CD8-positive, alpha-beta memory T cell (primary cell): ENCODE measurements at places on chromosomes 16 and 17.
A peak's percentile ranks its signal among the peaks of the same experiment; 100 is the strongest.

GRCh38 chr17:77058016-77058415 lies 82.8 kb upstream of the SEC14L1 start:
- no peak for DNase-seq

DNA sequence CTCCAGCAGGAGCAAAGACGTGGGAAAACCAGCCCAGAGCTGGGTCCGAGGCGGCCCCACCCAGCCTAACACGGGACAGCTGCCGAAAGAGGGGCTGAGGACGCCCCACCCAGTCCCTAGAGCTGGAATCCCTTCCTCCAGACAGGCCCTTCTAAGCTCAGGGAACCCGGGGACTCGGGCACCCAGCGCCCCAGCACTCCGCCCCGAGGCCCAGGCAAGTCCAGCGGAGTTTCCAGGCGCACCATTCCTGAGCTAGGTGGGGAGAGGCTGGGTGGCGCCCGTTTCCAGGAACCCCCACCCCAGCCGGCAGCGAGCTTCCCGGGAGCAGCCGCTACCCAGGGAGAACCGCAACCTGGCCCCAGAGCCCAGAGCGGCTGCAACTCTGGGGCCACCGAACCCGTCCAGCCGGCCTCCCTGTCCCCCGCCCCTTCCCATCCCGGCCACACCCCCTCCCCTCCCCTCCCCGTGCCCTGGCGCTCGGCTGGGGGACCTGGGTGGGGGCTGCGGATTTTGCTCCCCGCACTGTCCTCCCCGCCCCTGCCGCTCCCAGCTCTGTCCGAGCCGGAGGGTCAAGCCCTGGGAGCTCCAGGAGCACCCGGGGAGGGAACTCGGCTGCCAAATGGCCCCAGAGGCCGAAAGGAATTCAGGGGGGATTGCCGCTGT lies 536 bp downstream of the TMC6 start:
- DNase-seq = no peak

- DNase-seq = no peak
Measured at GRCh38 chr17:27239046-27239445, 54.9 kb upstream of the WSB1 start.

DNA sequence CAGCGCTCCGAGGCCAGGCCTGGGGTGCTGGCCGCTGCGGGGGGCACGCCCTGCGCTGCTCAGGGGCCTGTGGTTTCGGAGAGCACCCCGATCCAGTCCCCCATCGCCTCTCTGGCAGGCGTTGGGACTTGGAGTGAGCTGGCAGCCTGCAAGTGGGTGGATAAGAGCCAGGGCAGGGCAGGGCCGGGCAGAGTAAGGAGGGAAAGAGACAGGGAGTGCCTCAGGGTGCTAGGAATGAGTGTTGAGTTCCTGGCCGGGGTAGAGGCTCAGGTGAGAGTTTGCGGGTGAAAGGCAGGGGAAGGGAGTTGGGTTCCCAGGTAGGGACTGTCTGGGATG lies 1.3 kb downstream of the CDH13 start:
- DNase-seq = no peak

DNA sequence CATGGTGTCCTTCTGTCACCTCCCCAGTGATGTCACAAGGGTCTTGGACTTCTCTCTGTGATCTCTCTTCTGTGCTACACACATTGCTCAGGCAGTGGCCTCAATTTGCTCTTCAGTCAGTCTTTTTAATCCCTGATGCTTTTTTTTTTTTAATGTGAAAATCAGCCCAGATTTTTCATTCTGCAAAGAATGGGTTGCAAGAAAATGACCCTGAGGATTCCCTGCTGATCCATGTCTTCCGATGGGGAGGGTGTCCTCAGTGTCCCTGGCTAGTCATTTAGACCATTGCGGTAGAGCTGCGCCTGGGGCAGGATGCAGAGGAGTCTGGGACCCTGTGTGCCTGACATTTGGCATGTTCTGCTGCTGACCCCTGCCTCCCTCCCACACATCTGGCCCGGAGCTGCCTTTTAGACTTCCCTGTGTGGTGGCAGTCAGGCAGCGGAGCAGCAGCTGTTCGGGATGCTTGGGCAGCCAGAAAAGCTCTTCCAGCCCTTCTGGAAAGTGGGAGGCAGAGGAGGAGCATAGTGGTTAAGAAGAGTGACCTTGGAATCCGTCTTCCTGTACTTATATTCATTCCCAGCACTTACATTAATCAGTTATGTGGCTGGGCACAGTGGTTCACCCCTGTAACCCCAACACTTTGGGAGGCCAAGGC lies 12.3 kb downstream of the GPT2 start:
- DNase-seq = no peak

- DNase-seq = no peak
Measured at GRCh38 chr17:81470944-81471817, 41.4 kb downstream of the ACTG1 start.

DNA sequence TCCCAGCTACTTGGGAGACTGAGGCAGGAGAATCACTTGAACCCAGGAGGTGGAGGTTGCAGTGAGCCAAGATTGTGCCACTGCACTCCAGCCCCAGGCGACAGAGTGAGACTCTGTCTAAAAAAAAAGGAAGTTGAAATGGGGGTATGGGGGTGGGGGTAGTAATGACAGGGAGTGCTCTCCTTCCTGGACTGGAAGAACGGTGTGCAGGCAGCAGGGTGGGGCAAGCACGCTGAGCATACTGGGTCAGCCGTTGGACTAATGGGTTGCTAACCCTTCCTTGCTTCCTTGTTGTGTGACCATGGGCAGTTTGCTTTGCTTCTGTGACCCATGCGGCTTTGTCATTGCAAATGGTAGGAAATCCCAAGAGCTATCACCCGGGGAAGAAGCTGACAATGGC lies 16.5 kb downstream of the KATNIP start:
- DNase-seq = no peak

DNA sequence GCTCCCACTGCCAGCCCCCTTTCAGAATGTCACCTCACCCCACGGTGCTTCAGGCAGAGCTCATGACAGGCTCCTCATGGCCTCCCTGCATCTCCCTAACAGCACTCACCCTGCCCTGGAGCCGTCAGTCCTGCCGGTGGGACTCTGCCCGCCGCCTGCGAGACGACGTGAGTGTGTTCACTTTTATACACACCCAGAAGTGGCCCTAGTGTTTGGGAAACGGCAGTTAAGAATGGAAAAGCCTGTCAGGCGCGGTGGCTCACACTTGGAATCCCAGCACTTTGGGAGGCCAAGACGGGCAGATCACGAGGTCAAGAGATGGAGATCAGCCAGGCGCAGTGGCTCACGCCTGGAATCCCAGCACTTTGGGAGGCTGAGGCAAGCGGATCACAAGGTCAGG lies 12.3 kb upstream of the CYTH1 start:
- no peak for DNase-seq

DNA sequence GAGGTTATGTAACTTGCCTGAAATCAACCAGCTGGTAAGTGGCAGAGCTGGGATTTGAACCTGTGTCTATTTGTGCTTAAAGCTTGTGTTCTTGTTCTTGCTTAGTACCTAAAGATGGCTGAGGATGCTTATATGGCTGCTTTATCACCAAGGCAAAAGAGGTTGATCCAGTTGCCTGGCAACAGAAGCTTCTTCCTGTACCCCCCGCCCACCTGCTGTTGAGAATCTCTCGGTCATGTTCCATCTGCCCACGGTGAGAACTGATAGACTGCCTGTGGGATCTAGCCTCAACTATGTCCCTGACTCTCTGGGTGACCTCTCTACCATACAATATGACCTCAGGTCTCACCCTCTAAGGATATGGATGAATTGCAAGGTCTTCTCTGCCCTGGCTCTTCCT lies 60.7 kb downstream of the ABCC6 start:
- DNase-seq = no peak

GRCh38 chr17:32569171-32570080 lies 82.6 kb downstream of the CDK5R1 start:
- DNase-seq = no peak

DNA sequence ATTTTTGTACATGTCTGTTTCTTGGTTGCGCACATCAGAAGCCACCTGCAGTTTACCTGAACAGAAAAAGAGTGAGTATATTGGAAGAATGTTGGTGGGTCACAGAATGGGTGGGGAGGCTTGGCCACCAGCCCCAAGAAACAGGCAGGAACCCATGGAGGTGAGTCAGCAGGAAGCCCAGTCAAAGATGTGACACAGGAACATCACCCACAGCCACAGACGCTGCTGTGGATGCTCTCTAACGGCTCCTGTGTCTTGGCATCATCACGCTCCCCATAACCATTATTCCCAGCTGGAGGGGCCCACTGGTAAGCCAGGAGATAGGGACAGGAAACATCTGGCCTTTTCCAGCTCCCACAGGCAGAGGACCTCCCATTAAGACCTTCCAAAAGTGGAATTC lies 94.0 kb upstream of the WSB1 start:
- DNase-seq = no peak

GRCh38 chr17:59267776-59268175 lies 47.5 kb downstream of the GDPD1 start:
- DNase-seq = no peak

DNA sequence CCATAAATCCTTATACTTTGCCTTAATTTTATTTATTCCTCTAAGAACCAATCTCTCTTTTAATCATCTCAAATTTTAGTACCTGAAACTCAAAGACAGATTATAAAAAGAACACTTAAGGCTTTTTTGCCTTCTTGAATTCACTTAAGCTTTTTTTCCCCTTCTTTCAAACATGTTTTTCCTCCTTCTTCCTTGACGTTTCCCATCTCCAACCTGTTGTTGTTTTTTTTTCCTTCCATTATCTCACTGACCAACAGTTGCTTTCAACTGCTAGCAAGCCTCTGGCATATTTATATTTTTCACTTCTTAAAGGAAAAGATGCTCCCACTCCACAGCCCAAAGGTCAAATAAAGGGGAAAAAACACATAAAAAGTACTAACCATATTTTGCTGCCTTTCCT lies 32.2 kb downstream of the SPOP start:
- DNase-seq = no peak

GRCh38 chr17:50798424-50799288 lies 31.3 kb upstream of the ANKRD40CL start:
- DNase-seq = no peak

GRCh38 chr17:43769859-43770258 lies 8.9 kb downstream of the DUSP3 start:
- DNase-seq = no peak

DNA sequence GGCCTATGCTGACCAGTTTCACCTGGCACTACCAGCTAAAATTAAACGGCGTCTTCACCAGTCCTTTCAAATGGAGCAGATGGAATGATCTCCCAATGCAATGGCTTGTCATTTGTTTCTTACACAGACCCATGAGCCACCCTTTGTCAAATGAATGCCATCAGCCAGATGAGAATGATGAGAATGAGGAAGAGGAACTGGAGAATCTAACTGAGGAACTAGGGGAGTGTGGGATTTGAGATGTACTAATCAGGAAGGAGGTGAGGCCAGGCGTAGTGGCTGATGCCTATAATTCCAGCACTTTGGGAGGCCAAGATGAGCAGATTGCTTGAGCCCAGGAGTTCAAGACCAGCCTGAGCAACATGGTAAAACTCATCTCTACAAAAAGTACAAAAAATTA lies 116.4 kb downstream of the HS3ST3A1 start:
- DNase-seq = no peak

DNA sequence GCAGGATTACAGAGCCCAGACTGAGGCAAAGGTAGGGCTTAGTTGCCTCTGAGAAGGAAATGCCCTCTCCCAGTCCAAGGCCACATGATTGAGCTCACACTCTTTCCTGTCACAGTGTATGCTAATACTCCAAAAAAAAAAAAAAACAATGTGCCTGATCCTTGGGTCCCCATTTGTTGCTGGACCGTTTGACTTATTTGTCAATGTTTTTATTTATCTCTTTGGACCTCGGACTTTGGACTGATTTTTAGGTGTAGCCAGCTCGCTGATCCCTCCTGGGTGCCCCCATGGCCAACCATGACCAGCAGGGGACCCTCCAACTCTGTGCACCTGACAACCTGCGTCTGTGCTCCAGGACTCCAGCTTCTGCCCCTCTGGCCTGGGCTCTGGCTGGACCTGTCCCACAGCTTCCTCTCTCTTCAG lies 622 bp upstream of the CCL16 start:
- no peak for DNase-seq

- peak; percentile 26 for DNase-seq
Measured at GRCh38 chr17:7883781-7884386, 4.7 kb upstream of the CHD3 start.

DNA sequence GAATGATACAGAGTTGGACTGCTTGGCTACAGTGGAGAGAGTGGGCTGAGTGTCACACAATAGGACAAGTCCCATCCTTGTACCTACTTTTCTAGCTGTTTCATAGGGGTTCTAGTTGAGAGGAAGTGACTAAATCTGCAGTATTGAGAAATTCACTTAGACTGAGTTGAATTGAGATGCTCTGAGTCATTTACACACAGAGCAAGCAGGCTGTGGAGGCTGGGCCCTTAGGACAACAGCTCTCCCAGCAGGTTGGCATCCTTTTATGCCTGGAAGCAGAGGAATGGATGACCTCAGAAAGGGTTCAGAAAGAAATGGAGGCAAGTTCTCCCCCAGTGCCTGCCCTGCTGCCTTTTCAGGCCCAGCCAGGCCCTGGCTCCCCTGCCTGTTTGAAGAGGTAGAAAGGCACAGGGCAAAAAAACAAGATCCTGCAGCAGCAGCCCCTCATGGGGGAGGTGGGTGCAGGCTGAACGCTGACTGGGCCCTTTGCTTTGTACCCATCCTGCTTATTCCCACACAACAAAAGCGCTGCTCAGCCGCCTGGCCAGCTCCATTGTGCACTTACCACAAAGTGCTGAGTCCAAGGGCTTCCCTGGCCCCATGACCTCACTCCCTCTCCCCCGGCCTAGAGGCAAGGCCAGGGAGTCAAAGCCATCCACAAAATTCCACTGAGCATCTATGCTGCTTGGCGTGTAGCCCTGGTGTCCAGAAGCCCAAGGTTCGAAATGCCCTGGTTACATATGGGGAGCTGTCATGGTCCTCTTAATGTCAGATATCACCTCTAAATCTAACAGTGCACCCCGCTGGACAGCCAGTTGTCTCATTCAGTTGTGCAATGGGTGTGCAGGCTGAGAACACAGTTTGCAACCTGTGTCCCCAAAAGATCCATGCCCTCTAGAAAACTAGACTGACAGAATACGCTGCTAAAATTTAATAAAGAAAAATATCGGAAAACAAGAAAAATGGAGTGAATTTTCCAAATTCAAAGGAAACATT lies 5.4 kb upstream of the CRYBA1 start:
- no peak for DNase-seq

DNA sequence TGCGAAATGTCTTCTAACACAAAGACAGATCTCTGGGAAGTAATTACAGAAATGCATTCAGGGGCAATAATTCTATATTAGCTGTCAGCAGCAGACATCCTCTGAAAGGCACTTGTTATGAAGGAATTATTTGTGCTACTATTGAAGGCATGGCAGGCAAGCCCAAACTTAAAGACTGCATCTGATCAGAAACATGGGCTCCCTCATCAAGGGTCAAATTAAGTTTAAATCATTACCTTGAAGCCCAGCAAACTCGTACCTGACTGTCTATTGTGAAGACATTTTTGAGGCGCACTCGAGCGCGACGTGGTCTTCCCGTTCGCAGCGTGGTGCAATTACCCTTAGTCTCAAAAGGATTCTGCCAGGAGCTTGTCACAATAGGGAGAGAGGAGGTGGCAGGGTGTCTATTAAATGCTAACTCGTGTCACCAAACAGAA lies 110.6 kb downstream of the ZNF423 start:
- DNase-seq = no peak

DNA sequence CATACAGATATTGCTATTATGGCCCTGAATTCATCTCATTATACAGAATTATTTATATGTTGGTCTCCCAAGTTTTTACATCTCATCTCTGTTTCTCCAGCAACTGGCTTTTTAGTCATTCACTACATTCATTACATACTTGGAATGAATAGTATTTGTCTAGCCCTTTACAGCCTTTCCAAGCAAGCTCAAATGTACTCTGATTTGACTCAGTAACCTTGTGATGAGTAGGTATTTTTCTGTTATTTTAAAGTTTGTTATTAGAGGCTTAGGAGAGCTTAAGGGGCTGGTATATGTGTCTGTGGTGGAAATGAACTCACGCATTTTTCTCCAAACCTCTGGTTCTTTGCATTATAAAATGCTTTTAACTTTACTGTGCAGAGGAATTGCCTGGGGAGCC lies 224.7 kb downstream of the SNX29 start:
- no peak for DNase-seq
